ENCODE measurements at places on chromosomes 12 and 14.

DNA sequence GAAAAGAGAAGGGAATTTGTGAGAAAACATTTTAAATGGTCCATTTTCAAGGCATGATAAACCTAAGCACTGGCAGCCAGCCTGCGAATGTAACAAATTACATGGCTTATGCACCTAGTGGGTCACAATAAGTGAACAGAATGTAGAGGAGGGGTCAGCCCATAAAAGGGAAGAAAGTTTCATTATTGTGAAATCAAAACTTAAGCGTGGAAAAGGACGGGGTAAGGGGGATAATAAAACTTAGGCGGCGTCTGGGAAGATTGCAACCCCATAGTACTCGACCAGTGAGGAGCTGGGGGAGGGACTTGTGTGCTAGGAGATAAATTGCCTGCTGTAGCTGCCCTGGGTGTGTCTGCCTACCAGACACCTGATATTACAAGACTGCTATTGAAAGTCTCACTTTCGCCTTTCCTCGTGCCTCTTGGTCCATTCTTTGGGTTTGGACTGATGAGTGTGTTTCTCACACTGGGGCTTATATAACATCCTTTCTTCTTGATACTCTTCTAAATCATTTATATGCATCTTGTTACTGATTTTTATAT, 40.6 kb downstream of the ZDHHC17 start:
- no peak for DNase-seq

DNA sequence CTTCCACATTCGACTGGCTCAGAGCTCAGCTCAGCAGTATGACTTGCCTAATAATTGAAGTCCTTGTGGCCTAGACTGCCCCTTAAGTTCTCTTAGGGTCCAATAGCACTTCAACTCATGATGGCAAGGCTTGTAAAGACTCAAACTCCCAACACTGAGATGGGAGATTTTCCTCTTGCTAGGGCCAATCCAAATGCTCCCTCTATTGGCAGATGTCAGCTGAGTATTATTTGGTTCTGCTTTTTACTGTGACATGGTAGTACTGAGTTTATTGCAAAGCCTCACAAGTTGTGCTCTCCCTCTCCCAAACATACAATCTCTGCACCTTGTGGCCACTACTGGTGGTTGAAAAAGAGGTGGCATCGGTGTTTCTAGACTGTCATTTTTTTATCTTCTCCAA, 164.2 kb downstream of the ALG10 start:
- DNase-seq = no peak

DNA sequence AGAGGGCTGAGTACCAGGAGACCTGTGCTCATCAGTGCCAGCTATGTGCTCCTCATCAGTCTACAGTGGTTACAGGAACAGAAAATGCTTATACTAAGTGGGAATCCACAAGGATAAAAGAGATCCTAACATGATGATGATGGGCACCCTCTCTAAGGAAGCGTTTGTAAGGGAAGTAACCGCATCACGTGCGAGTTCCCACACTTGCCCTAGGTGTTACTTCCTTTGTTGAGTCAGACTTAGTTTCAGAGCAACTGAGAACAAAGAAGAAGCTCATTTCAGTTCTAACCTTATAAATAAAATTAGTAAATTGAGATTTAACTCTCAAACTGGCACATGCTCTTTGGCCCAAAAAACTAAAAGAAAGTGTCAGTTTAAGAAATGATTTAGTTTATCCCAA, 956.4 kb upstream of the TMEM132C start:
- no peak for DNase-seq

DNA sequence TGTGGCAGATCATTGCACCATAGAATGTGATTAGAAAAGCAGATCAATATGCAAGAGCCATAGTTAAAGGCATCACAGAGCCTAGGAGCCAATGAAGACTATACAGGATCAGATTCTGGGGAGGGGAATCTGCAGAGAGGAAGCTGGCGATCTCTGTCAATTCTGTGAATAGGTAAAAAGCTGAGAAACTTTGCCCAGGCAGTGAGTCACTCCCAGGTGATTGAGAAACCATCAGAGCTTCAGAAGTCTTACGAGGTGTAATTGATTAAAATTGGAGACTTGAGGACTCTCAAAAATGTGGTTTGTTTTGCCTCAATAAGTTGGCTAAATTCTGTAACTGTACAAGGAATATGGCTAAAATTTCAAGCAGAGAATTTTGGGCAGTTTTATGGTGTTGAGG, 41.7 kb upstream of the TSPAN11 start:
- no peak for DNase-seq

GRCh38 chr12:109291117-109291516, 18.0 kb downstream of the FOXN4 start:
- DNase-seq = no peak

- DNase-seq = no peak
Observed at GRCh38 chr12:68609998-68610369, 715 bp upstream of the RAP1B start.

- no peak for DNase-seq
Observed at GRCh38 chr12:87302126-87302745, 727.0 kb downstream of the C12orf50 start.

DNA sequence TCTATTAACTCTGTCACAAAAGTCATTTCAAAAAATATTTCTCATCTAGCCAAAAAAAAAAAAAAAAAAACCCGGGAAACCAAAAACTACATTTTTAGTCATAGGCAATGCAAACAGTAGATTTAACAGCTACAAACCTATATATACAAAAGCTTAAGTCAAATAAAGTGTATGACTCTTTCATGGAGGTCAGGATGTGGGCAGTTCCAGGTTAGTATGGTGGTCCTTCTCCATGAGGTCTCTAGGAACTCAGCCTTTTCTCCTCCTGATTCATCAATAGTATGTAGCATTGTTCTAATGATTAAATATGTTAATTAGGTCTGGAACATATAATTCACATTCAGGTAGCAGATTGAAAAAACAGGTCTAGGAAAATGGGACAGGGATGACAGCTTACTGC, 586.5 kb downstream of the SLC16A7 start:
- no peak for DNase-seq

DNA sequence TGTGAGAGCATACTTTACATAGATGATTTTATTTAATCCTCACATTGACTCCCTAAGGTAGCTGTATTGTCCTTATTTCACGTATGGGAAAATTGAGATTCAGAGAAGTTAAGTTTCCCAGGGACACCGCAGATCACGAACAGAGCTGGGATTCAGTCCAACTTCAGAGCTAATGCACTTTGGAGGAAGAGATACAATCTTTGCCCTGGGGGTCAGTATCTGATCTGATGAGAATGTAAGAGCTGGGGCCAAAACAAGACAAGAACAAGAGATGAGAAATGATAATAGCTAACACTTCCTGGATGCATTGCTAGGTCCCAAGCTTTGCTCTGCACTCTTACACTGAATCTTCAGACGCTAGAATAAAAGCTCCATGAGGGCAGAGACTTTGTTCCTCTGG, 6.0 kb upstream of the CSAD start:
- no peak for DNase-seq

- DNase-seq = no peak
Observed at GRCh38 chr14:95891742-95892141, 15.1 kb downstream of the TUNAR start.

DNA sequence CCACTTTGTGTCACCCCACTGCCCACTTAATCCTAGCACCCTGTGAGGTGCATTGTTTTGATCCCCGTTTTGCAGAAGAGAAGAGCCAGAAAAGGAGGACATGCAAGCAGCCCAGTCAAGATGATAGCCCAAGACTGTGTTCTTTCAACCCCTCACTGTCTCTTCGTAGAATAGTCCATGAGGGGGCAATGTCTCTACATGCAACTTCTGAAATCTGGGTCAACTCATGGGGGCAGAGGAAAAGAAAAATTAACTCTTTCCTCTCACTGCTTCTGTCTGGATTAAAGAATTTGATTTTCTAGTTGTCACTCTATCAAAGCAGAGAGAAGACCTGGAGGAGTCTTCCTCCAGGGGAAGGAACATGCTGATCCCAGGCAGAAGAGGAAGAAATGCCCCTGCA, 229.6 kb upstream of the NOS1 start:
- DNase-seq = no peak

- DNase-seq = no peak
Observed at GRCh38 chr14:76993752-76994151, 34.8 kb downstream of the IRF2BPL start.

DNA sequence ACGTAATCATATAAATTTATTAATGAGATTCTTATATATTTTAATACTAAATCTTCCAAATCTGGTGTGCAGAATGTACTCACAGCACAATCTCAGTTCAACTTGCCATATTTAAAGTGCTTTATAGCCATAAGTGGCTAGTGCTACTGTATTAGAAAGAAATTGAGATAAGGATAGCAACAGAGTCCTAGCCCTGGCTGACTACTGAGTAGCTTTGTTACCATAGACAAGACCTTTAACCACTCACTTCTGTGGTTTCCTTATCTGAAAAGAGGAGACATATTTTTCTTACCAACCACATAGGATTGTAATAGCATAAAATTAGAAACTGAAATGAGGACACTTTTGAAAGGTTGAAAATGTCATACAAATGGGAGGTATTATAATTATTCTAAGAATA, 2.0 kb upstream of the CHURC1 start:
- DNase-seq = no peak

GRCh38 chr12:123139926-123140675, 10.8 kb downstream of the PITPNM2 start:
- no peak for DNase-seq

- no peak for DNase-seq
Observed at GRCh38 chr12:116990971-116991966, 80.5 kb downstream of the FBXW8 start.

DNA sequence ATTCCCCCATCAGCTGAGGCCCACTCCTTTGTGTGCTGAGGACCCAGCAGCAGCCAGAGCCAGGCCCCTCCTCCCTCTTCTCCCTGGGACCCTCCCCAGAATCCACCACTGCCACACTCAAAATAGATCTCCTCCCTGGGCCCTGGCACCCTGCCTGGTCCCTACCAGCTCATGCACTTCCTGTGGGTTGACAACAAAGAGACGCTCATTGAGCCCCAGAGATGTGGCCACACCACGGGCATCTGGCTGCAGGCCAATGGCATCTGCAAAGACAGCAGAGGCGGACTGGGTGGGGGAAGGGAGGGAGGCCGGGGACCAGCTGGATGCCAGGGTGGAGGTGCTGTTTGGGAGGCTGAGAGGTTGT, 16.0 kb upstream of the ENDOU start:
- DNase-seq = peak; percentile 49

GRCh38 chr14:52153939-52154338, 85.1 kb upstream of the NID2 start:
- DNase-seq = no peak

GRCh38 chr14:53108292-53109104, 44.6 kb downstream of the DDHD1 start:
- no peak for DNase-seq

DNA sequence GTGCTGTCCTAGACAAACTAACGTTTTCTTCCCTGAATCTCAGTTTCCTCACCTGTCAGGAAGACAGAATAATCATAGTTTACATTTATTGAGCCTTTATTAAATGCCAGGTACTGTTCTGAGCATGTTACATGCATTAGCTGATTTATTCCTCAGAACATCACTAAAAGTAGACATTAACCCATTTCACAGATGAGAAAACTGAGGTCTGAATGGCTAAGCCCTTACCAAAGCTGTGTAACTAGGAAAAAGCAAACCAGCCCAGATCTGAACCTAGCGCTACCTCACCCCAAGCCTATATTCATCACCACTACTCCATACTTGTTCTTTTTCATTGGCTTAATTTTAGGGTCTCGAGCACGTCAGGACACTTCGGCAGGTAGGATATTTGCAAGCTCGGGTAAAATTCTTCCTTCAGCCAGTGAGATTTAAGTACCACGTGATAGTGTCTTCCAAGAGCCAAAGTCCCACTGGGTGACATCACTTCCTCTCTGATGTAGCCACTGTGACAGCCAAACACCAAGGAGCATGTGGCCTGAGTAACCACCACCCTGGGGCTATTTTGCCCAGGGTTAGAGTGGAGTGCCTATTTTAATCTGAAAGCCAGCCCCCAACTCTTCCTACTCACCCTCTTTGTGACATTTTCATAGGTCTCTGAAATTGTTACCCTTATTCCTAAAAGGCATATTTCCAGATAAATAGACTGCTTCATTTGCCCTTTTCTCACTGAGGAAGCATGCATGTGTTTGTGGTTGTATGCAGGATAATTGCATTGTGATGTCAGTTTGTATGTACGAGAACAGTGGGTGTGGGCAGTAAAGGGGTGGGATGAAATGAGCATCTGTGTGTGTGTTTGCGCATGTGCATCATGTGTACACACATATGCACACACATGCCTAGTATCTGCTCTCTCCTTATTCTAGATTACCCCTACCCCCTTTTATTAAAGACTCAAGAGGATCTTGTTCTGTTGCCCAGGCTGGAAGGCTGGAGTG, 62.2 kb upstream of the WSCD2 start:
- no peak for DNase-seq

DNA sequence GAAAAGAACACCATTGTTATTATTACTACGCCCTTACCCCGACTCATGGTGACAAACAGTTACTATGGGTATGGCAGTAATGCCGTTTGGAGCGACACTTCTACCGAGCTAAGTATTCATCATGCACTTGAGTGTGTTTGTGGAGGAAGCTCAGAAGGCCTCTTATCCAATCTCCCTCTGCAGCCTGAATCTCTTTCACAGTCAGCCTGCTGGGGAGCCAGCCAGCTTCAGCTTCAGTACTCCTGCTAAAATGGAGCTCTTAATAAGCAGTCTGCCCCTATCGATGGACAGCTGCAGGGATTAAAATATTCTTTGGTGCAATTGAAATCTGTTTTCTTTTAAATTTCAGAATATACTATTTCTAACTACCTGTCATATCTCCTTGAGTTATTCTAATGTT, 24.7 kb upstream of the ATP5MC2 start:
- no peak for DNase-seq

DNA sequence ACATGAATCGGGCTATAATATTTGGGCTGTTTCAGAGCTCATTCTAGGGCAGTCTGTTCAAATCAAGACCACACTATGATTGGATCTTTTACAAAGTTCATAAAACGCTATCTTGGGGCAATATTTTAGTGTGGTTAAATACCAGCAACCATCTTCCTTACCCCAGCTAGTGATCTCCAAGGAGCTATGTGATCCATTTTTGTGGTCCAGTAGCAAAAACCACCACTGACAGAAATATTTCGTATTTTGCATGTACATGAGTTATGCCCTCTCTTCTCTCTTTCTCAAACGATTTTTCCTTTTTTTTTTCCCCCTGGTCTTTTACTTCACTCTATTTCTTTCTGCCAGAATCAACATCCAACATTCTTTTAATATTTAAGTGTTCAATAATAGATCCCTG, 280.6 kb upstream of the KITLG start:
- no peak for DNase-seq

GRCh38 chr12:13336216-13336615, 139.7 kb downstream of the EMP1 start:
- no peak for DNase-seq

All from activated naive CD4-positive, alpha-beta T cell (primary cell).